ENCODE measurements at places on chromosomes 7 and 10.

- no peak for DNase-seq
Observed at GRCh38 chr7:118429141-118429540, 204.6 kb downstream of the ANKRD7 start.

- DNase-seq: no peak
Observed at GRCh38 chr10:1203704-1204103, 147.5 kb downstream of the WDR37 start.

GRCh38 chr10:113228530-113228929 is 278.5 kb downstream of the TCF7L2 start:
- DNase-seq: no peak

DNA sequence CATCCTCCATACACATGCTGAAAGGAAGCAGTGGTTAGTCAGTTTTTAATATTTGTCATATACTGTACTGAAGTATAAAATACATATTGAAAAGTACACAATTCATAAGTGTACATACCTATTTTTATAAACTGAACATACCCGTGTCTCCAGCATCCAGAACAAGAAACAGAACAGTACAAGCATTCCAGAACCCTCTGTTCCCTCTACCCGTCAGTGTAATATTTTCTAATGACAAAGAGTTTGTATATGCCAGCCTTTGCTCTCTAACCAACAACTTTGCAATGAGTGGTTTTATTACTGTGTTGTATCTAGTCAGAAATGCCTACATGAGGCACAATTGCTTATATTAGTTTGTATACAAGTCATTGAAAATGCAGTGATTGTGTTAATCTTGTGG is 18.7 kb upstream of the RAB18 start:
- DNase-seq: no peak

DNA sequence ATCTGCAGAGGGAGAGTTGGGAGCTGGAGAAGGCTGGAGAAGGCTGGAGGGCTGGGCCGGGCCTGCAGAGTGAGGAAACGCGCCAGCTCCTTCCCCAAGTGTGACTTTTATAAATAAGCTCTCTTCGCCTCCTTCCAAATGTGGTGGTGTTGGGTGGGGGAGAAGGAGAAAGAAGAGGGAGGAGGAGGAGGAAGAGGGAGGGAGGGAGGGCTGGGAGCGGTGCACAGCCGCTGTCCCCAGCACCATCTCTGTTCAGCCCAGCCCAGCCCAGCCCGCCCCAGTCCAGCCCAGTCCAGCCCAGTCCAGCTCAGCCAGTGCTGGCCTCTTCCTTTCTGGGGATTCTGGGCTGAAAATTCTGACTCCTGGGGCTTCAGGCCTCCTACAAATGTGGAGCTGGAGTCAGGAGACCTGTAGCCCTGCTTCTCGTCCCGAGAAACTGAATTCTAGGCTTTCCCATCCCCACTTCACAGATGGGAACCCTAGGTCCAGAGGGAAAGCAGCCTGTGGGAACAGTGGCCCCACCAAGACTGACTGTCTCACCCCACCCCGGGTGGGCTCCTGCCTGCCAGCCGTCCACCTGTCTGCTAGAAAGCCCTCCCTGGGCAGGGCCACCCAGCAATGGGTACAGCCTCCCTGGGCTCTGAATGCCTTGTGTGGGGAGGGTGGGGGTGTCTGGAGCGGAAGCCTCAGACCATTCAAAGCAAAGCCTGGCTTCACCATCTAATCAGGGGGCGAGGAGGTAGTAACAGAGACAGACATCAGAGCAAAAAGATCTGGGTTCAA is 2.3 kb downstream of the STX1A start:
- no peak for DNase-seq

DNA sequence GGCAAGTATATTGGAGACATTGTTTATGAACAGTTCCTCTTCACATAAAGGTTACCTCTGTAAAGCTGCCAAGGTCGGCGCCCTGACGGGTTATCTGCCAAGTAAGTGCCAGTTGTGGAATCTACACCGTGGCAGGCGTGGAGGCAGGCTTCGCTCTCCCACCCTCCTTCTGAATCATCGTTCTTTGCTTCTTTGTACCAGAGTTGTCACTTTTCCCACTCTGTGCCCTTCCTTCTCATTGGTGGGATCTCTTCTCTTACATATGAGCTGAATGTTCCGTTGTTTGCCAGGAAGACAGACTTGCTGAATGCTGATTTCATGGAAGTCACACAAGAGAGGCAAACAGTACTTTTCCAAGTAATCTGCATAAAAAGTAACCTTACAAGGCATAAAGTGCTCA is 40.6 kb upstream of the PTPRZ1 start:
- no peak for DNase-seq

- no peak for DNase-seq
Observed at GRCh38 chr10:102540023-102540422, 36.3 kb downstream of the SUFU start.

DNA sequence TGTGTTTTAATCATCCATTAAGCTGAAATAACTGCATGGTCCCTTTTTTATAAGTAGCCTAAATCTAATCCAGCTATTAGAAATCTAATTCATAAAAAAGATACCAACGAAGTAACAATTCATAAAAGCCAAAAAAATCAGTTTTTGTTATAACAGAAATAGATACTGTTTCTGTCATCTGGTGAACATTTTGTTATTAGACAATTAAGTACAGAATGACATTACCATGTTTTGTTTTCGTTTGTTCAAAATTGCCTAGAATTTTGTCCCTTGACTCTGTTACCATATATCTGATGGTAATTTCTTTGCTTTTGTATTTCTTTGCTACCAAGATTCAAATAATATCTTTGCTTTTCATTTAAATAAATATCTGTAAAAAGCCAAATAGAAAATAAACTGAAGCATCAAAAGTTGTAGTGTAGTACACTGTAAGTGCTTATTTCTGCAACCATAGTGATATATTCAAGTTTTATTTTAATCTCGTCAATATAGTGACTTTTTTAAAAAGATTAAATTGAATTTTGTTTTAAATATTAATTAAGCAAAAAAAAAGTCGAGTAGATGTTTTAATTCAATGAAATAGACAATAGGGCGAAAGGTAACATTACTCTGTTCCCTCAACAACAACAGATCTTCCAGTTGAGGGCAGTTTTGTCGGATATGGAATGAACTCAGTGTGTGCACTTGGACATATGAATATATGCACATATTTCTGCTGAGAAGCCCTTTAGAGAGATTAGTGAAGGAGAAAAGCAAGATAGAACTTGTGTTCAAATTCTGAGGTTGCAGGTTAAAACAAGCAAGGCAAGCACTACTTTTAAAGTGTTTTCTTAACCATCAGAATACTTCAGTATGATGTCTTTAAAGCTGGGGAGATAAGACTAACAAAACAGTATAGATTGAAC is 7.9 kb upstream of the IGF2BP3 start:
- no peak for DNase-seq

- no peak for DNase-seq
Observed at GRCh38 chr10:47378183-47378510, 5.9 kb downstream of the ZNF488 start.

- no peak for DNase-seq
Observed at GRCh38 chr7:76064208-76064970, 16.5 kb downstream of the MDH2 start.

DNA sequence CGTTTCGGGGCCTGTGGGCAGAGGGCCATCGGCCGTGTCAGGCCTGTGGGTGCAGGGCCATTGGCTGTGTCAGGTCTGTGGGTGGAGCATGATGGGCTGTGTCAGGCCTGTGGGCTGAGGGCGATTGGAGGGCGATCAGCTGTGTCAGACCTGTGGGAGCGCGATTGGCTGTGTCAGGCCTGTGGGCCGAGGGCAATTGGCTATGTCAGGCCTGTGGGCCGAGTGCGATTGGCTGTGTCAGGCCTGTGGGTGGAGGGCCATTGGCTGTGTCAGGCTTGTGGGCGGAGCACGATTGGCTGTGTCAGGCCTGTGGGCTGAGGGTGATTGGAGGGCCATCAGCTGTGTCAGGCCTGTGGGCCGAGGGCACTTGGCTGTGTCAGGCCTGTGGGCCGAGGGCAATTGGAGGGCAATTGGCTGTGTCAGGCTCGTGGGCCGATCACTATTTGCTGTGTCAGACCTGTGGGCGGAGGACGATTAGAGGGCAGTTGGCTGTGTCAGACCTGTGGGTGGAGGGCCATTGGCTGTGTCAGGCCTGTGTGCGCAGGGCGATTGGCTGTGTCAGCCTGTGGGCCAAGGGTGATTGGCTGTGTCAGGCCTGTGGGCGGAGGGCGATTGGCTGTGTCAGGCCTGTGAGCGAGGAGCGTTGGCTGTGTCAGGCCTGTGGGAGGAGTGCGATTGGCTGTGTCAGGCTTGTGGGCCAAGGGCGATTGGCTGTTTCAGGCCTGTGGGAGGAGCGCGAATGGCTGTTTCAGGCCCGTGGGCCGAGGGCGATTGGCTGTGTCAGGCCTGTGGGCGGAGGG is 54.1 kb downstream of the DYNC2I1 start:
- DNase-seq: no peak

GRCh38 chr7:30036220-30036619 is 8.0 kb downstream of the PLEKHA8 start:
- DNase-seq: no peak

- no peak for DNase-seq
Observed at GRCh38 chr7:105677817-105678573, 96.7 kb upstream of the EFCAB10 start.

DNA sequence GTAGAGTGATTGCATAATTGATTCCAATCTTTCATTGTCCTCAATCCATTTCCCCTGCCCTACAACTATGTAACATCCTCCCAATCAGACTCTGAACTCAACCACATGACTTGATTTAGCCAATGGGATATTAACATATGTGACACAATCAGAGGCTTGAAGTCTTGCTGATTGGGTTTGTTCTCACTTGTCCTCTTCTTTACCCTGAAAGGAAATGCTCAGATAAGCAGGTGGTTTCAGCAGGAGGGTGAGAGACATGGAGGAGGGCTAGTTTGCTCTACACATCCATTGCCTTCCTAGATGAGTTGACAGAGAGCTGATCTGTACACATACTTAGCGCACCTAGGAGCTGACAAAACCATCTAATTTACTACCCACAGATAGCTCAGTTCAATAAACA is 669.4 kb downstream of the NRG3 start:
- DNase-seq: no peak

DNA sequence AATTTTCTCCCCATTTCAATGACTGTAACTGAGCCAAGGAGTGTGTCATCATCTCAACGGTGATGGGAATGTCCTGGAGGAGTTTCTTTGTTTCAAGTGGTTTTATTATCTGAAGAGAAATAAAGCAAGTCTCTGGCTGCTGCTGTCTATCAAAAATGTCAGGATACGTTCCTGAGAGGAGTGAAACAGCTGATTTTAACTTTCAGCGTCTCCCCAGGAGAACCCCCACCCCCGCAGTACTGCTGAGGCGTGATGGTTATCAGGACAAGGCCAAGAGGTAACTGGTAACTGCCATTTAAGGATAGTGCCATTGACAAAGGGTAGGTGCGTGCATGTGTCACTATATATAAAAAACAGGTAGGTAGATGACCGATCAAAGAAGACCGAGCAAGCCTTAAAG is 70.3 kb upstream of the LRGUK start:
- no peak for DNase-seq

- no peak for DNase-seq
Observed at GRCh38 chr10:1380088-1380671, 324.0 kb downstream of the WDR37 start.

DNA sequence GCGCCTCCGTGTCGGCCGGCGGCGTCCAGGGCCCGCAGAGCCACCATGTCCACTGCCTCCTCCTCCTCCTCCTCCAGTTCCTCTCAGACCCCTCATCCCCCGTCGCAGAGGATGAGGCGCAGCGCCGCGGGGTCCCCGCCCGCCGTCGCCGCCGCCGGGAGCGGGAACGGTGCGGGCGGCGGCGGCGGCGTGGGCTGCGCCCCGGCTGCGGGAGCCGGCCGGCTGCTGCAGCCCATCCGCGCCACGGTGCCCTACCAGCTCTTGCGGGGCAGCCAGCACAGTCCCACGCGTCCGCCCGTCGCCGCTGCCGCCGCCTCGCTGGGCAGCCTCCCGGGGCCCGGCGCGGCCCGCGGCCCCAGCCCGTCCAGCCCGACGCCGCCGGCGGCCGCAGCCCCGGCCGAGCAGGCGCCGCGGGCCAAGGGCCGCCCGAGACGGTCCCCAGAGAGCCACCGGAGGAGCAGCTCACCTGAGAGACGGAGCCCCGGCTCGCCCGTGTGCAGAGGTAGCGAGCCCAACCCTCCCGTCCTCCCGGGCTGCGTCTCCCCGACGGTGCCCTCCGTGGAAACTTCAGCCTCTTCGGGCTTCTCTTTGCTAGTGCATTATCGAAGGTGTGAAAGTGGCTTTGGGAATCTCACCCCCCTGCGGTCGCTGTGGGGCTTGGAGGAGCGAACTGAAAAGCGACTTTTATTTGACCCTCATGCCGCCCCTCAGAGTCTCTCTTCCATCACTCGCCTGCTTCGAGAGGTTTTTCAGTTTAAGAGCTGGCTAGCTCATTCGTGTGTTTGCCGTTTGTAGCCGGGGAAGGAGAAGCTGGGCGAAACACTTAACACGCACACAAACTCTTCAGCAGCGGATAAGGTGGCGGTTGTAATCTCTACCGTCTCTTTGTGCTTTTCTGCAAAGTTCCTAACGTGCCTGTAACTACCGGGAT is 975 bp downstream of the GLCCI1 start:
- peak; percentile 38 for DNase-seq

GRCh38 chr10:132142396-132143161 is 44.2 kb upstream of the DPYSL4 start:
- no peak for DNase-seq

DNA sequence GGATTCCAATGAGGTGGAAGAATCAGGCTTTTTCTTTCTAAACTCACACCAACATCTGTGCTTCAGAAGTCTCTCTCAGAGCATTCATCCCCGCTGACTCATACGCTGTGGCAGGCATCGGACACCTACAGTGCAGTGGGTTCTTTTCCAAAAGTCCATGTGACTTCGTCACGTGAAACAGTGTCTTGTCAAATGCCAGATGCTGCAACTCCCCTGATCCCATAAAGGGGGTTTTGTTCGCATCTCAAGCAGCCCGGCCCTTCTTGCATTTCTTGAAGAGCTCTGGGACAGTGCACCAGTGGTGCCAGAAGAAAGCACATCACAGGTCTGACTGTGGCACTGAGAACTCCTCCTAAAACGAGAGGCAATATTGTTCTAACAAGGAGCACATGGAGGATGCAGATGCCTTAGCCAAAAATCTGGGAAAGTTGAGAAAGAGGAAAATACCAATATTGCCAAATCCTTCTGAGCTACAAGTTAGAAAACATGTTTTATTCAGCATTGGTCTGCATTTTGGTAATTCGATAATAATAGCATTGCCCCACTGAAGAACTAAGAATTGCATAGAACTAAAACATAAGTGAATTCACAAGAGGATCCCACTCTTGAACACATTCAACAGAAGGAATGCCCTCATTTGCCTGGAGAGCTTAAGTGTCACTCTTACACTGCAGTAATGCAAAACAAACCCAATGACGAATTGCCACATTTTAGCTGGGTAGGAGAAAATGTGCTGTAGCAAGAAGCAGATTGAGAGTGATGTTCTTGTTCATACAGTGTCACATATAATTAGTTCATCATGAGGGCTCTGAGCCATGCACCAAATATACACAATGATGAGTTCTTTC is 204.4 kb downstream of the CXCL12 start:
- DNase-seq: no peak

DNA sequence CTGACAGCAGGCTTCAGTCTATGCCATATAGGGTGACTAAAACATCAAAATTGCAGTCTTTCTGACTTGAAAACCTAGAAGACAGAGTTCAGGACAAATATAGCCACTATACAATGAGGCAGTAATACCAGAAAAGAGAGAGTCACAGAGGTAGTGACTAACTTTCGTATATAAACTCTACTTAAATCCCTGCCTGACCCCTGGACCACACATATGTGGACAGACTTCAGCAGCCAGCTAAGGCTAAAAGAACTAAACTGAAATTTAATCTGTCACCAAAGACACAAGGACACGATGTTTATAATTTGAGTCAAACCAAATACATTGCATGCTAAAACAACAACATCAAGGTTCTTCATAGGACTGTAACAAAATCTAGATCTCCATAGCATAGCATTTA is 64.6 kb upstream of the MACROH2A2 start:
- no peak for DNase-seq

GRCh38 chr10:124588736-124589490 is 127.3 kb downstream of the LHPP start:
- no peak for DNase-seq

Data from activated naive CD4-positive, alpha-beta T cell (primary cell).